Tibial nerve (tissue), 4 donors: ENCODE measurements at places on chromosomes 2 and 18.

DNA sequence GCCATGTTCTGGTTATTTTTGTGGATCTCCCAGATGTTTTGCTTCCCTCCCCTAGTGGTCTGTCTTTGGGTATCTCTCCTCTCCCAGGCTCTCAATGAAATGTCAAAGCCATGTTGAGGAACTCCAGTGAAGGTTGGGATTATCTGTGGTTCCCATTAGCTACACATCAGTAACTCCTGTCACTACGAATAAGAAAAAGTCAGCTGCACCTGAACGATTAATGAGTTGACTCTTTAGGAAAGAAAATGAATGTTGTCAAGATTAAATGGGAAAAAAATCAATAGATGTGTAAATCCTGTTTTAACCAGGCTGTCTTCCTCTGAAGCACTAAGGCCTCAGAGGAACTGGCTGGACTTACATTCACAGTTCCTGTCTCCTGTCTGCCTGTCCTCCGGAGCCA is 94.0 kb upstream of the DAPL1 start:
- H3K4me3 ChIP-seq: no peak overlapping the region
- no peak for DNase-seq
- H3K4me1 ChIP-seq: no peaks in the 10 kb centered on the region
- H3K36me3 ChIP-seq: no peaks in the 10 kb centered on the region
- H3K27ac ChIP-seq: no peak overlapping the region

GRCh38 chr2:169302364-169302763 is 60.0 kb downstream of the LRP2 start:
- no peak for DNase-seq
- no peaks in the 10 kb centered on the region for H3K27me3 ChIP-seq
- no peak overlapping the region for H3K4me3 ChIP-seq
- H3K27ac ChIP-seq: no peak overlapping the region

- H3K36me3 ChIP-seq: no peaks in the 10 kb centered on the region
- no peaks in the 10 kb centered on the region for H3K27me3 ChIP-seq
- H3K4me1 ChIP-seq: peaks cover 58% of the 10 kb centered on the region
- H3K4me3 ChIP-seq: no peak overlapping the region
Measured at GRCh38 chr2:36433311-36434217, 78.0 kb downstream of the CRIM1 start.

- no peaks in the 10 kb centered on the region for H3K27me3 ChIP-seq
- H3K4me3 ChIP-seq: no peak overlapping the region
- DNase-seq: no peak
- no peak overlapping the region for H3K27ac ChIP-seq
Measured at GRCh38 chr2:188884517-188884916, 89.7 kb upstream of the COL3A1 start.

GRCh38 chr2:156903335-156903734 is 354.2 kb upstream of the GALNT5 start:
- H3K36me3 ChIP-seq: no peaks in the 10 kb centered on the region
- no peaks in the 10 kb centered on the region for H3K4me1 ChIP-seq
- no peak for DNase-seq
- H3K27ac ChIP-seq: no peak overlapping the region
- no peak overlapping the region for H3K4me3 ChIP-seq

- H3K36me3 ChIP-seq: no peaks in the 10 kb centered on the region
- peak overlapping the region; percentile 32 for H3K4me3 ChIP-seq
- no peak for DNase-seq
- no peaks in the 10 kb centered on the region for H3K27me3 ChIP-seq
- H3K27ac ChIP-seq: peak overlapping the region; percentile 65
Measured at GRCh38 chr18:35029103-35029502, 12.1 kb upstream of the MAPRE2 start.

- DNase-seq: no peak
- H3K27ac ChIP-seq: no peak overlapping the region
Measured at GRCh38 chr2:136422512-136422911, 304.6 kb upstream of the CXCR4 start.
